ENCODE measurements at places on chromosomes 2 and 18.
A peak's percentile ranks its signal among the peaks of the same experiment; 100 is the strongest.

DNA sequence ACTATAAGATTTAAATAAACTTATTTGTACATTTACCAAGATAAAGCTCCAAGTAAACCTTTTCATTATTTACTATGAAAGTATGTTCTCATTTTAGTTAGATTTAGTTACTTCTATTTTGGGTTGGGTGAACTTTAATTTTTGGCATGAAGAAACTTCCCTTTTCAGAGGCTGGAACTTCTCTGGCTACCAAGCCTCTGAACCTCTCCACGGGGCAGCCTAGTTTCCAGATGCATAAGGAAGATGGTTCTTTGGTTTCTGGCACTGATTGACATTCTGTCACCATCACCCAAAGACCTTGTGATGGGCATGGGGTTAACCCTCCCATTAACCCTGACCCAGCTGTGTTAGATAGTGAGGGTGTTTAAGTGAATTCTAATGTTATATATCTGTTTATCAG is 17.1 kb downstream of the PSD4 start:
- DNase-seq, result no peak

DNA sequence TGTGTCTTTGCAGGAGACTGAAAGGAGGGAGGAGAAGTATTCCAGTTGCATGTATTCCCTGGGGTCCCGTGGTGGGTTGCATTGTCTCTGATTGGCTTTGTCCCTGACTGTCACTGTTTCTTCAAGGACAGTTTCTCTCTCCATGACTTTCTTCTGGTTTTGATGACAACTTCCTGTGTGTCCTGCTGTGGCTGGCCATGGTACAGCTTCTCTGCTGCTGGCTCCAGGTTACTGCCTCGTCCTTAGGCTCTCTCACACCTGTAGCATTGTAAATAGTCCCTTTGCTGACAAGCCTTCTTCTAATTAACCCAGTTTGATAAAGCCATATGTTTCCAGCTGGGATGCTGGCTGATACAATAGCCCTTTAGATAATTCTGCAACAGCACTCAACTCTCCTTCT is 129.0 kb downstream of the LPIN1 start:
- DNase-seq, result no peak

DNA sequence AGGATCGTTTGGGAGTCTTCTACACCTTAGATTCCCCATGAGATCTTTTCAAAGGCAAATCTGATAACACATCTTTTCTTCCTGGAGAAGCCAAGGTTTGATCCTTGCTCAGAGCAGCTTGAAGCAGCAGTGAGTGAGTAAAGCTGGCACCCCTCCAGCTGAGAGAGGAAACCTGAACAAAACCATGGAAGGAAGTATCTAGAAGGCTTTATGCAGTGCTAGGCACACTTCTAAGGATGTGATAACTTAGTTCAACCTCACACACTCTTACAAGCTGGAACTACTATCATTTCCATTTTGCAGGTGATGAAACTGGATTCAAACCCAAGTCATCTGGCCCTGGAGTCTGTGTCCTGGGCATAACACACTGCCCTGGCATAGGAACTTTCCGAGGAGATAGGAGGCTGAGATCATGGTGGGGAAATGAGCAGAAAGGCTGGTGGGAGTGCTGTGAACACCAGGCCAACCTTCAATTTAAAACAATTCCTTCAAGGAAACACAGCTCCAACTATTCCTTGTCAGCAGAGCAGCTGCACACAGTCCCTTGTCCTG is 71.2 kb downstream of the CTAGE1 start:
- no peak for DNase-seq

DNA sequence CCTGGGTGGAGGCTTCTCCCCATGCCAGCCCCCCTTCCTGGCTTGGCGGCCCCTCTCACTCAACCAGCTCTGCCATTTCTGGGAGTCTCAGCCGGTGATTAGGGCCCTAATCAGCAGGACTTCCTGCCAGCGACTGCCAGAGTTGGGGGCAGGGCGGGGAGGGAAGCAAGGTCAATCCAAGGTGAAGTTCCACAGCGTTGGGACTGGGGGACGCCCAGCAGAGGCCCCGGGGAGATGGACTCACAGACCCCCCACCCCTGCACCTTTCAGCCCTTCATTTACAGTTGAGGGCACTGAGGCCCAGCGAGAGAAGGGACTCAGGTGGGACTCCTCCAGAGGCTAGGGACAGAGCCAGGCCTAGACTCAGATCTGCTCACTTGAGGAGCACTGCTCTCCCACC is 65.3 kb downstream of the TNS1 start:
- DNase-seq, result no peak

DNA sequence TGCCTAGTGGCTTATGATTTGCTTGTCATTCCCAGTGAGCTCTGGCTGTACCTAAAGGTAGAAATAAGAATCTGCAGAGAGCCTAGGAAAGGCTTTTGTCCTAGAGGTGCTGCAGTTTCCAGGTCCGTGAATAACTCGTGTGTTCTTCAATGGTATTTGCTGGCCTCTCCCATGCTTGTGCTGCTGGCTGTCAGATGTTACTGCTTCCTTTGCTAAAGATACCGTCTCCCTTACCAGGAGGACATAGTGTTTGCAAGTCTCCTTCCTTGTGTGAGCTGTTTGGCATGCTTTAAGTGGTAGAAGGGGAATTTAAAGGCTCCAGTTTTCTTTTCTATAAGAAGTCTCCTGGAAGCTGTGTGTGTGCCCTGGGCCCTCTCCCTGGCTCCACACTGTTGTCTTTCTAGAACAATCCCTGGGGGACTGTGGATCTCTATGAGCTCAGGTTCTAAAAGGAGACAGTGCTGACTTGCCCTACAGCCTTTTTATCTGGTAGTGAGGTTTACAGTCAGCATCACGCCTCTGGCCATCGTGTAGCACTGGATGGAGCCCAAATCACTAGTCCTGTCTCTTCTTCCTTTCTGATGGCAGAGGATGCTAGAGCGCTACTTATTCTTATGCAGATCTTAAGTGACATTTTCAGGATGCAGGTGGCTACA is 65.8 kb downstream of the RNF144A start:
- no peak for DNase-seq

- DNase-seq, result no peak
Observed at GRCh38 chr2:47808614-47809013, 25.7 kb downstream of the MSH6 start.

- DNase-seq, result no peak
Observed at GRCh38 chr2:132825601-132826000, 155.6 kb upstream of the LYPD1 start.

- no peak for DNase-seq
Observed at GRCh38 chr2:233441161-233442027, 87.1 kb downstream of the DGKD start.

DNA sequence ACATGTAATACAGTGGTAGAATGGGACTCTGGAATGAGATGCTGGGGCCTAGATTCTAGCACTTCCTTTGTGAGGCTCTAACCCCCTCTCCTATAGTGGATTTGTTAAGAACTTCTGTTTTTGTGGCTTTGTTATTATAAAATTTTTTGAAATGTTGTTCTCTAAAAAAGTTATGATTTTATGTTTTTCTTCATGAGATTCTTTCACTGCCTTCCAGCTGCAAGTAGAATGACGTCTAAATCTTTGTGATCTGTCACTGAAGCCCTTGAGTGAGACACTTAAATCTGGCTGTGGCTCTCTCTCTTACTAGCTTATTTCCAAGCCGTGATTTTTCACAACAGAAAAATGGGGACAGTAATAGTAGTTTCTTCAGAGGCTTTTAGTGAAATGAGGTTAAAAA is 1.6 kb downstream of the CASP8 start:
- DNase-seq, result no peak

GRCh38 chr2:96120991-96121390 is 4.6 kb upstream of the ADRA2B start:
- DNase-seq, result no peak

- DNase-seq, result no peak
Observed at GRCh38 chr2:172969609-172970008, 106.0 kb upstream of the MAP3K20 start.

DNA sequence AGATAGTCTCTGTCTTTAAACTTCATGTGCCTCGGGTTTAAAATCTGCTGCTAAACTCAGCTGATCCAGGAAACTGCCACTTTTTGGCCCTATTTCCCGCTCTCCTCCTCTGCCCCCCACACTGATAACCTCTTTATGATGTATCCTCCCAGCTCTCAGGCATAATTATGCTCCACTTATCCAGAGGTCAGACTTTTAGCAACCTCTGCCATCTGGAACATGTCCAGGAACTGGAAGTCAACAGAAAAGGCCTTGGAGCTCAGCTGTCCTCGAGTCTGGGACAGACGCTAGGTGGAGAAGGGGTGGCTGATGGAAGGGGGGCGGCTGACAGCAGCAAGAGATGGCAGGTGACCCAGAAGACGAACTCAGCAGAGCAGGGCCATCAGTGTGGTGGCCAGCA is 41.2 kb downstream of the ASAP2 start:
- peak; percentile 20 for DNase-seq

DNA sequence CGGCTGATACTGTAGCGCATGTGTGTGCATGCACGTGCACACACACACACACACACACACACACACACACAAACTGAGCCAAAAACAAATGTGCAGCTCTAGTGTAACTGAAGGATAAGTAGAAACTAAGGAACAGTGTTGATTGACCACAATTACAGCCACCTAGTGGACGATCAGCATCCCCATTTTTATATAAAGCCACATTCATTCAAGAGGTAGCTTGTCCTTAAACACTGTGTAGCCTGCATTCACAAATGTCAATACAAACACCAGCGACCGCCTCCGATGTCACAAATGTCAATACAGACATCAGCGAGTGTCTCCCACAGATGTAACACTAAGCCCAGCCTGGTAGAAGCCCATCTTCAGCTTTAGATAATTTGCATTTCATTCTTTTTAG is 167.4 kb downstream of the PTGR3 start:
- no peak for DNase-seq

DNA sequence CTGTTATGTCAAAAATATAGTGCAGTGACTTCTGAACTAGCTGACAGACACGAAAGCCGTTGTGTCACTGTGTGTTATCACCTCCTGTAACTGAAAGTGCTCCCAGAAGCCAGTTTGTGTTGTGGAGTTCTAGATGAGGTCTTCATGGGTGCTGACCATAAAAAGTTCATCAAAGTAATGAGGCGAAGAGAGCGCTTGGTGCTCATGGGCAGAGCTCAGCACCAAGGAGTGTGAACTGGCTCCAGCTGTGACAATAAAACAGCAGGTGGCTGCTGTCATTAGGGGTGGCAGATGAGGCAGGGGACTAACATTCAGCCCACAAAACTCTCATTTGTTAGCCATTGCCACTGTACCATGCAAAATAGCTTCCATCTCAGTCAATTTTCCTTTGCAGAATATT is 151.1 kb downstream of the ZNF407 start:
- no peak for DNase-seq

DNA sequence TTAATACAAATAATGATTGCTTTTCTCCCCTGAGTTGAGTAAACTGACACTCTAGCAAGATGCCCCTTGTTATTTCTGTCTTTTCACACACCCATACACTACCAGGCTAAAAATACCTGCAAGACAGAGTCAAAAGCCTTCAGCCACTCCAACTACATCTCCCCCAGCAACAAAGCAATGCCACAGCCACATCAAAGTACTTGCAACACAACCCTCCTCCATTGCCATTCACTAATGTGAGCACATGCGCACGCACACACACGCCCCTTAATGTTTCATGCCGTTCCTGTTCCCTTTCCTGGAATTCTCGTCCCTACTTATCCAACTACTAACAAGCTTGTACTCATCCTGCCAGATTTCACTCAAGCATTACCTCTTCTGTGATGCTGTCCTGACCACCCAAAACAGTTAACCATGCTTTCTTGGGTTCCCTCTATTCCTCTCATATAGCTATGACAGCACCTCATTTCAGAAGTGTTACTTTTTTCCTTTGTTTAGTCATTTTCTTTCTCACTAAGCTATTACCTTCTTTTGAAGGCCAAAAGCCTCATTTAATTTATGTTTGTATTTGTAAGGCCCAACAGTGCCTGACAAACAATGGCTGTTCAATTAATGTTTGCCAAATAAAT is 29.6 kb downstream of the SLC25A12 start:
- no peak for DNase-seq

GRCh38 chr2:64738026-64738425 is 84.3 kb upstream of the SERTAD2 start:
- no peak for DNase-seq

DNA sequence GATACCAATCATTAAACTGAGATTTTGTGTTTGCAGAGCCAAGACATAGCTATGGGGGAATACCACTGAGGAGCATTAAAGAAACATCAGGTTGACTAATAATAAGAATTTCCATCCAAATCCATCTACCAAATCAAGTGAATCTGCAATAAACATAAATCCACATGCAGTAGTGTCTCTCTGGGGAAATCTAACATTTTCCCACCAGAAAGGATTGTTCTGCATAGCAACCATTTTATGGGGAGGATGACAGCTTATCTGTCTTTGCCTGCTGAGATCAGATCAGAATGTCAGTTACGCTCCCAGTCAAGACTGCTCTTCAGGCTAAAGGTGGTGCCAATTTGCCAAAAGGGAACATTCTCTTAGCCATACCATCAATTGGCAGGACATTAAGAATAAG is 1098.9 kb upstream of the CHAC2 start:
- no peak for DNase-seq

- no peak for DNase-seq
Observed at GRCh38 chr18:41545091-41545888, 409.7 kb upstream of the PIK3C3 start.

- peak; percentile 4 for DNase-seq
Observed at GRCh38 chr2:190088917-190089316, 26.4 kb upstream of the MSTN start.

GRCh38 chr2:120559401-120559800 is 176.3 kb upstream of the GLI2 start:
- no peak for DNase-seq

DNA sequence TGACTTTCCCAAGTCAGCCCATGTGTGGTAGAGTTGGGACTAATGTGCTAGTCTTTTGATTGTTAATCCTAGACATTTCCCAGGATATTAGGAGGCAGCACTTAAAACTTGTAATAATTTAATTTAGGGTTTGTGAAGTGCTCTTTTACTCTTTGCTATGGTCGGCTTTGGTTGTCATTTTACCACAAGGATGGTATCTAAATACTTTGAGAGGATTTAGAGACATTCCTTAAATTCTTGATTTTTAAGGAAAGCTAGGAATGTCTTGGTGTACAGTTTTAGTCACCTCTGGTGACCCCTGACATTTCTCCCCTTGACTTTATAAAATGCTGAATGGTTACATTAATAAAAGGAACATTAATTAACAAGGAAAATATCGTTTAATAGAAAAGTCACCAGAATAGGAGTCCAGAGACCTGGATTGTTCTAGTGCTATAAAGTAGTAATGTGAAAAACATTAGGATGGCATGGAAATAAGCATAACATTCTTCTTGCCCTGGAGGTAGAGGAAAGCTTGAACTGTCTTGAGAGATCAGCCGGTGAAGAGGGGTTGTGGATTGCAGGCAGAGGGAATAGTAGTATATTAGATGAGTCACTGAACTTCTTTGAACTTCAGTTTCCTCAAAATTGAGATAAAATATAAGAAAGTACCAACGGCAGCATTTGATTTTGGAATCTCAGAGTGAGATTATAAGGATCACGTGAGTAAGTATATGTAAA is 209.2 kb downstream of the MCFD2 start:
- no peak for DNase-seq

GRCh38 chr2:102601730-102602129 is 17.6 kb upstream of the SLC9A2 start:
- DNase-seq, result no peak
